Mucosa of gallbladder (tissue), 1 donor: ENCODE measurements at places on chromosomes 7 and 10.
A peak's percentile ranks its signal among the peaks of the same experiment; 100 is the strongest.

GRCh38 chr7:30841025-30841735 is 70.0 kb downstream of the MINDY4 start:
- DNase-seq = no peak

DNA sequence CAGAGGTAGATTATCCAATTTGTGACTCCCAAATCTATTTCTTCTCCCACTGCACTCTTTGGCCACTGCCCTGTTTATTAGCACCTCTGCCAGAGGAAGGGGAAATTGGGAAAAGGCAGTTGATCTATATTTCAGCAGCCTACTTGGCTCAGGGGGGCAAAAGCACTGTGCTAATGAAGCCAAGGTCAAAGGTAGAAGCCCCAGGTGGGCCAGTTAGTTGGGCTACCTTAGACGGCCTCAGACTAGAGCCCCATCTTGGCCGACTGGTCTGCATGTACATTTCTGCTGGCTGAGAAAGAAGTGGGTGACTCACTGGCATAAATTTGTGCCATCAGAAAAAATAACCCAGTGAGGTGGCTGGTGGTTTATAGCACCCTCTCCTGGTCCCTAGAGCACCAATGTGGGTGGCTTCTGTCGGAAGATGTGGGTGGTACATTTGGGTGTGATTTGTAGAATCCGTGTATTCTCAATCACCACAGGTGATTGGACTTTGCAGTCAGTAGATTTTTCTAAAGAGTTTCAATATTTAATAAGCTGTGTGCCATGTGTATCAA is 293.3 kb upstream of the MKI67 start:
- no peak for DNase-seq

- no peak for DNase-seq
Observed at GRCh38 chr7:69184339-69184738, 413.9 kb upstream of the AUTS2 start.

DNA sequence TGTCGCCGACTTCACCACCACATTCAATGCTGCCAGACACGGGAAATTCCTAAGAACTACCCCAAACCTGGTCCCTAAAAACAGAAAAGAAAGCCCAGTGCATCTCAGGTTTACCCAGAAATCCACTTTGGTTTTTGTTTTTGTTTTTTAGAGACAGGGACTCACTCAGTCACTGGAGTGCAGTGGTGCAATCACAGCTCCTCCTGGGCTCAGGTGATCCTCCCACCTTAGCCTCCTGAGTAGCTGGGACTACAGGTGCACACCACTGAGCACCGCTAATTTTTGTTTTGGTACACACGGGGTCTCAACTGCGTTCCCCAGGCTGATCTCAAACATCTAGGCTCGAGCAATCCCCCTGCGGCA is 22.8 kb downstream of the MAD1L1 start:
- no peak for DNase-seq

GRCh38 chr7:110786328-110786965 is 304.5 kb upstream of the LRRN3 start:
- DNase-seq = no peak

GRCh38 chr10:22420787-22421517 is 75.7 kb downstream of the SPAG6 start:
- no peak for DNase-seq

DNA sequence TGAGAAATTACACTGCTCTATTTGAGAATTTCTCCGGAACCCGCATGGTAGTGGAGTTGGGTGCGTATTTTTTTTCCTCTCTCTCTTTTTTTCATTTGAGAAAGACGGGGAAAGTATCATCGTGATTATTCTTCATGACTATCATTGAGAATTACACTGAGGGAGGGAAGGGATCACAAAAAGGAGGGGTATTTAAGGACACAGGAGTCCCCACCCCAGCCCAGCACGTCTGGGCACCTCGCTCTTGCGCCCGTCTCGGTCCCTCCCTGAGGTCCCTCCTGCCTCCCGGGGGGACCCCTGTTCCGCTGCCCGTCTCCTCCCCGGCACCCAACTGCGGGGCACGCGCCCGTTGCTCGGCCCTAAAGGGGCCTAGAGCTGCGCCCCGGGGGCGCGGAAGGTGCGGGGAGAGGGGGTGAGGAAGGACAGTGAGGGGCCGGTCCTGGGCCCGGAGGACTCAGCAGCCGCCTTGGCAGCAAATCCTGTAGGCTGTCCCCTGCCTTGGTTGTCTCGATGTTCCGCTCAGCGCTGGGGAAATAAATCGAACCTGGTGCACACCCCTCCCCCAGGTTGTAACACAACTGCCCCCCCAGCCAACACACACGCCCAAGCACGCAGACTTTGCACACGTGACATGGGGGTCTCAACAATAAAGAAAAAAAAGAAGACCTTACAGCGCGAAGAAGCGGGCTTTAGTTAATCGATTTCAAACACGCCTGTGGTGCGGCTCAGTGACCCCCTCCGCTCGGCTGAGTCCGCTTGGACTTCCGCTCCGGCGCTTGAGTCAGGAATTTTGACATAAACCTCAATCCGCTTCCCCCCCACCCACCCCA is 18.6 kb upstream of the GATA3 start:
- DNase-seq = no peak

- no peak for DNase-seq
Observed at GRCh38 chr10:95392681-95393164, 101.9 kb upstream of the PDLIM1 start.

- DNase-seq = no peak
Observed at GRCh38 chr10:4990217-4990616, 13.4 kb downstream of the AKR1C2 start.

GRCh38 chr7:131197920-131198615 is 129.6 kb upstream of the MKLN1 start:
- no peak for DNase-seq

GRCh38 chr7:37826825-37827224 is 21.6 kb upstream of the NME8 start:
- no peak for DNase-seq

GRCh38 chr10:34884272-34884952 is 69.3 kb upstream of the PARD3 start:
- no peak for DNase-seq

GRCh38 chr7:100352984-100353684 is 4.8 kb upstream of the PILRB start:
- no peak for DNase-seq

GRCh38 chr7:22622116-22622785 is 104.7 kb upstream of the IL6 start:
- no peak for DNase-seq

DNA sequence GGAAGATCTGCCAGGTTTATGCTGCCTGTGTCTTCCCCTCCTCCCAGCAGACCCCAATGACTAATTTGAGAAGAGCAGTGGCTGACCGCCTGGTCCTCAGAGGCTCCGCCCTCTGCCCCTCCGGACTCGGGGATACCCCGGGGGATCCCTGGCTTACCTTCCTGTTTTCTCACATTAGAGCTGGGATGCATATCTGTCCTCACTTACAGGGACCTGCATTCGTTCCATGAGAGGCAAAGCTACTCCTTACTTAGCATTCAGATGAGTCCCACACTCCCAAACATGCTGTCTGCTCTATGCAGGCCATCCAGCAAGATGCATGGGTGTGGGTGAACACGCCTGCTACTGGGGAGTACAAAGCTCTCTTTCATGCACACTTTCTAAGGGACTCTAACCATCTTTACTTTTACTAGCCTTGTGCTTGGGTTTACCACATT is 24.0 kb downstream of the VOPP1 start:
- DNase-seq = no peak

GRCh38 chr10:26524161-26524896 is 86.2 kb downstream of the APBB1IP start:
- no peak for DNase-seq

DNA sequence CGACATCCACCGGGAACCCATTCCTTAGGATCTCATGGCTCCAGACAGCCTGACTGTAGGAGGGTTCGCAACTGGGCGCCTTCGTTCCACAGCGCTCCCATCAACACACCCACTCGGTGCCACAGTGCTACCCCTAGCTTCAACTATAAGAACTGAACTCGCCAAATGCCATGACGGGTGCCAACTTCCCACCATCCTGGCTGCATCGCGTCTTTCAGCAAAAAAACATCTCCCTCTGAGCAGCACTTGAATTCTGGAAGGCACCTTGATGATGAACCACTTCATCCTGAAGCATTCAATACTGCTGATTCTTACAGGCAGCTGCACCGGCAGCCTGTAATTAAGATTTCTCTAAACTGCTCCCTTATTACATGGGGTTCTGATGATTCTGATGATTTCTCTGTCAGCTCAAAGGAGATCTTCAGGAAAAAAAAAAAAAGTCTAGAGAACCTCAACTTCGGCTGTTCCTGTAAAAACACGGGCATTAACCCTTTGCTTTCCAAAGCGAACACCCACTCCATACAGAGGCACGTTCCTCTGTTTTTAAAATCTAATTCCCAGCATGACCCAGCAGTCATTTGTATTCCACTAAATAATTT is 1.3 kb downstream of the CYTH3 start:
- peak; percentile 40 for DNase-seq

DNA sequence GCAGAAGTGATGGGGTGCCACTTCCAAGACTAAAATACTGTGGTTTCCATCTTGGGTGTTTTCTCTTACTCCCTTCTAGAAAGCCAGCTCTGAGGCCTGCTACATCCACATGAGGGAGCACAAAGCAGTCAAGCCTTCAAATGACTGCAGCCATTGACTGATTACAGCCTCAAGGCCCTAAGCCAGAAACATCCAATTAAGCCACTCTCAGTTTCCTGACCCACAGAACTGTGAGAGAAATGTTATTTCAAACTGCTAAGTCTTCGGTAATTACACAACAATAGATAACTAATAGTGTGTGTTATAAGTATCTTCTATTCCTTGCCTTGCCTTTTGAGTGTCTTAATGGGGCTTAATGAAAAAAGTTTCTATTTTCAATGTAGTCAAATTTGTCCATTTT is 24.8 kb downstream of the BRAF start:
- DNase-seq = no peak

GRCh38 chr10:63760034-63760707 is 239.0 kb downstream of the REEP3 start:
- no peak for DNase-seq

DNA sequence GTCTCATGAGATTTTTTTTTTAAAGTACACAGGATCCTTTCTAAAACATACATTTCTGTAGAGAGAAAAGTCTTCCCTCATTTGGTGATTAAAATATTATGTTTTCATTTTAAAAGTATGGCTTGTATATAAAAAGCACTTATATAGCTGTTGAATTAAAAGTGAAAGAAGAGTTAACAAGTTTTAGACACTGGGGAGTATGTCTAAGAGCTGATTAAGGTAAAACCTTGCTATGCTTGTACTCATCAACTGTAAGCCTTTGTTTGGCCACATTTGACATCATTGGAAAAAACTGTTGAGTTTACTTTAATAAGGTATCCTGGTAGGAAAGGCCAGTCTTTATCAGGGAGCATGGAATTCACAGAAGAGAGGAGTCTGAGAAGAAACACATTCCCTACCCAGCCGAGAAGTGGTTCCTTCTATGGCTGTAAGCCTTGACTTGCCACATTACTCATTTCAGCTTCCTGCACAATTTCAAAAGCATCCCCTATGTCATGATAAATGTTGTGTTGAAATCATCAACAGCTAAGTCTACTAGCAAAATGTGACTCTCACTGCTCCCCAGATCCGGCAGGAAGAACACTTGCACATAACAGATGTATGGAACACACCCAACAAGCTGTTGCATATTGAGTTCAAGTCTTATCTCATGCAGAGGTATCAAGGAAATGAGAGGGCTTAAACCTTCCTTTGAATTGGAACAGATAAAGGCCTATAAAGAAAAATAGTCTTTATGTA is 171.8 kb upstream of the CDK1 start:
- no peak for DNase-seq

GRCh38 chr10:125399289-125399688 is 238.9 kb upstream of the CTBP2 start:
- no peak for DNase-seq

- no peak for DNase-seq
Observed at GRCh38 chr7:55884321-55884720, 2.9 kb upstream of the ZNF713 start.

DNA sequence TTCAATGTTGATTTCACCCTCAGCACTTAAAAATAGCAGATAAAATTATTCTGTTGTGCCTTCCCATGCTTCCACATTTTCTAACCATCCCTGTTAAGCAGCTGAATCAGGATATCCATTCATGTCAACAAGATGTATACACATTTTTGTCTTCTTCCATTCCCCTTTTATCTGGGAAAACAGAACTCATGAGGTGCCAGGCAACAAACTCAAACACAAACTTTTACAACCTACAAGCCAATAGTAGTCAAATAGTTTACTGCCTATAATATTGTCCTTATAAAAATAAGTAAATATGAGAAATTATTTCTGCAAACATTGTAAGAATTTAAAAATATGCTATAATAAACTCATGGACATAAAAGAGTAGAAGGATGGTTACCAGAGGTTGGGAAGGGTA is 1569.8 kb downstream of the REEP3 start:
- no peak for DNase-seq

GRCh38 chr10:75211007-75211691 is 553 bp downstream of the VDAC2 start:
- DNase-seq = no peak

GRCh38 chr7:111998326-111998725 is 207.9 kb downstream of the DOCK4 start:
- DNase-seq = no peak

GRCh38 chr10:11959966-11960365 is 82.6 kb downstream of the UPF2 start:
- DNase-seq = no peak

DNA sequence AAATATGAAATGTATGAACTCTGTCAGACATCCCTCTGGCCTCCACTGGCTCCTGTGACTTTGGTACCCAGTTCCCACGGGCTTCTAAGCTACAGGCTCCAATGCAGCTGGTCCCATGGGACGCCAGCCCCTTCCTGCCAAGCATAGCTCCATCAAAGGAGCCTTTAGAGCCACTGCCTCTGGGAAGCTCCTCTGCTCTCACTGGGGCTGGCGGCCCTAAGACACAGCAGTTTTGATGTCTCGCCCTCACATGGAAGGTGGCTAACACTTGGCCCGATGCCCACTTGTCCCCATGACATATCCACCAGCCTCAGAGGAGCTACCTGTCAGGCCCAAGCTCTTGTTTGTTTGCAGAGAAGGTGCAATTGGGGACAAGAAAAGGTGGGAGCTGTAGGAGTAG is 453.7 kb upstream of the LRRN3 start:
- DNase-seq = no peak

GRCh38 chr10:113648478-113648877 is 15.4 kb downstream of the NRAP start:
- no peak for DNase-seq
